ENCODE measurements at places on chromosomes 2 and 18.

GRCh38 chr2:47592381-47592780 lies 189.4 kb downstream of the MSH2 start:
- no peak for DNase-seq

DNA sequence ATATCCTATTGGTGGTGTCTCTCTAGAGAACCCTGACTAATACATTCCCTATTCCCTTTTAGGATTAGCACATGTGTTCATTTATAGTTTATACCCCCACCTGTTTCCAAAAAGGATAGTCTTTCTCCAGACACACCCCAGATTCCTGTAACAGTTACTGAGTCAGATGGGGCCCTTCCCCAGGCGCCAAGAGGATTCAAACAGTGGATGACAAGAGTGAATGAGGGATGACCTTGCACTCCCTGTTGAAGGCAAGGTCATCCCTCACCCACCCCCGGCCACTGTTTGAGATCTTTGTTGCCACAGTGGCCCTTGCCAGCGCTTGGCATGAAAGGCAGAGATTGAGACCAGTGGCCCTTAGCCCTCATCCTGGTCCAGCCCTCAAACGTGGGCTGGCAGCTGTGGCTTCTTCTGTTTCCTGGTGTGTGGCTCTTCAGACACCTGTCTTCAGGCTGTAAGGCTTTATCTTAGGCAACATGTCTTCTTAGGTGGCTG lies 15.3 kb upstream of the REEP1 start:
- no peak for DNase-seq

GRCh38 chr2:220269367-220269766 lies 641.9 kb downstream of the SLC4A3 start:
- DNase-seq: no peak

DNA sequence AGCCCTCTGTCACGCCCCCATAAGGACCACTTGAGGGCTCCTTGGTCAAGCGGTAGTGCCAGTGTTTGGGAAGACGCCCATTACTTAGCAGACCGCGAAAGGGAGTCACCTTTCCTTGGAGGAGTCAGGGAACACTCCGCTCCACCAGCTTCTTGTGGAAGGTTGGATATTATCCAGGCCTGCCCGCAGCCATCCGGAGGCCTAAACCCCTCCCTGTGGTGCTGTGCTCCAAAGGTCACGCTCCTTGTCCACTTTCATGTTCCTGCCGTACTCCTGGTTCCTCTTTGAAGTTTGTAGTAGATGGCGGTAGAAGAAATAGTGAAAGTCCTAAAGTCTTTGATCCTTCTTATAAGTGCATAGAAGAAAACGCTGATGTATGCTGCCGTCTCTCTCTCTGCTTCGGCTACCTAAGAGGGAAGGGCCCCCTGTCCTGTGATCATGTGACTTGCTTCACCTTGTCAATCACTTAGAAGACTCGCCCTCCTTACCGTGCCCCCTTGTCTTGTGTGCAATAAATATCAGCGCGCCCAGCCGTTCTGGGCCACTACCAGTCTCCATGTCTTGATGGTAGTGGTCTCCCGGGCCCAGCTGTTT lies 1.7 kb upstream of the CATIP start:
- no peak for DNase-seq

GRCh38 chr18:35982409-35983114 lies 10.1 kb downstream of the RMP24 start:
- no peak for DNase-seq

DNA sequence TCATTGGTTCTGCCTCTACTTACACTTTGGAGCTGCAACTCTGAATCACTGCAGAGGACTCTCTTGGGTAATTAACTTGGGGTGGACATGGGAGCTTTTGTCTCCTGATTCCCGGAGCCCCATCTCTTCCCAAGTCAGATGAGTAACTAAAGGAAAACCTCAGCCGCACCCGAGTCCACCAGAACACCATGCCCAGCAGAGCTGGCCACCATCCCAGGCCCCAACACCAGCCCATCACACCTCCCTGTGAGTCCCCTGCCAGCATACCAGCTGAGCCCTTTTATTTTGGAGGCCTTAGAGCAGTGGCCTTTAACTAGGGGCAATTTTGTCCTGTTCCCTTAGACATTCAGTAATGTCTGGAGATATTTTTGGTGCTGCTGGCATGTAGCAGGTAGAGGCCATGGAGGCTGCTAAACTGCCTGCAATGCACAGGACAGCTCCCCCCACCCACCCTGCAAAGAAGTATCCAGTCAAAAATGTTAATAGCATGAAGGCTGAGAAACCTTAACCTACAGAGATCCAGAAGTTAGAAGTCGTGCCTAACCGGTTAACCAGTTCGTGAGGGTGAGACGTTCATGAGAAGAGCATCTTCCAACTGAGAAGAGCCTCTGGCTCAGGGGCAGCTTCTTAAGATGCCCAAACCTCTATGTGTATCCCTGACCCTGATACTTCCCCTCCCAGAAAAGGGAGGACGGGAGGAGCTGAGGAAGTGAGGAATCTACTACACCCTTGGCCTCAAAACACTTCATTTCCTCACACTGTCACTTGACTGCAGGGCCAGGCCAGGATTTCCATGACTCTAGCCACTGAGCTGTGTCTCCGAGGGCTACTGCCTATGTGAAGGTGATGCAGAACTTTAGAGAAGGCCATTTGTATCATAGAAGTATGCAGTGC lies 139.9 kb upstream of the EPAS1 start:
- no peak for DNase-seq

GRCh38 chr18:78790511-78790910 lies 189.1 kb upstream of the SALL3 start:
- no peak for DNase-seq

DNA sequence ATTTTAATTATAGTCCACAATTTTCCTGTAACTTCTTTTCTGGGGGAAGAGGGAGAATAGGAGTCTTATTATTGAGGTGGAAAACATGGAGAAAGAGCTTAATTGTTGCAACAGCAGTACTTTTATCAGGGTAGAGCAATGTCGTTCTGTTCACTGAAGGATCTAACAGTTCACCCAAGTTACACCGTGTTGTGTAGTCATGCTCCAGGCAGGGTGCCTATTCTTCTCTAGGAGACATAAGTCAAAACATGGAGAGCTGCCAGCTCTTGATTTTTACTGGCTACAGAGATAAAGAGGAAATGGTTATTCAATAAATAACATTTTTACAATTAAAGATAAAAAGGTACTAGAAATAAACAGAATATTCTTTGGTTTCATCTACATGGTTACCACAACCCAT lies 594.3 kb upstream of the NETO1 start:
- no peak for DNase-seq

DNA sequence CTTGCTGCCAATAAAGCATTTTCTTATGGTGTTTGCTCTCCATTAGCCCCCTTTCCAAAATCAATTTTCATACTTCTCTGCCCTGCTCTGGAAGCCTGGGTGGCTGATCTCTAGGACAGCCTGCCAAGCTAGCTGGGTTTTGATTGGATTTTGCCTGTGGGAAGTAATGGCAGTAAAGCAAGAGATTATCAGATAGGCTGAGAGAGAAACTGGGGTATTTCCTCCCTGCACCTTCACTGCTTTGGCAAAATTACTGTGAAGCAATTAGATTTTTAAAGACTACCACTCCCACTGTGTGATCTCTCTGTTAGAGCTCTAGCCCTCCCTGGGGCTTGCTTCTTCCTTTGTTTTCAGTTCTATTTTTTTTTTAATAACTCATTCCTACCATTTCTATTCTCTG lies 223.8 kb downstream of the DLGAP1 start:
- no peak for DNase-seq

- no peak for DNase-seq
These were observed 513.8 kb downstream of the RNF144A start for GRCh38 chr2:7430869-7431641.

- no peak for DNase-seq
These were observed 520.1 kb downstream of the ARHGAP15 start for GRCh38 chr2:143649226-143649740.

DNA sequence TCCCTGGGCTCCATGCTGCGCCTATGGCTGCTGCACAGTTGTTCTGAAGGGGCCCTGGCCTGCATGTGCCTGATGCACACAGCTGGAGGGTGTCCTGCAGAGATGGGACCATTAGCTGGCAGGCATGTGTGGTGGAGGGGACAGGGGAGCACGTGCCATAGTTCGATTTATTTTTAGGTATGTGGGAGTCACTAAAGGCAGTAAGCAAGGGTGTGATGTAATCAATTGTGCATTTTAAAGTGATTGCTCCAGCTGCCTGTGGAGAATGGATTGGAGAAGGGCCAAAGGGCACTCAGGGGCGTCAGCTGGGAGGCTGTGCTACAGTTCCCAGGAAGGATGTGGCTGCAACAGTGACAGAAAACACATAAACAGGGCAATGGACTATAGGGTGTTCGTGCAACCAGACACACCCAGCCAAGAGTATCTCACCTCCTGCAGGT lies 205.1 kb downstream of the ARL4C start:
- DNase-seq: no peak

DNA sequence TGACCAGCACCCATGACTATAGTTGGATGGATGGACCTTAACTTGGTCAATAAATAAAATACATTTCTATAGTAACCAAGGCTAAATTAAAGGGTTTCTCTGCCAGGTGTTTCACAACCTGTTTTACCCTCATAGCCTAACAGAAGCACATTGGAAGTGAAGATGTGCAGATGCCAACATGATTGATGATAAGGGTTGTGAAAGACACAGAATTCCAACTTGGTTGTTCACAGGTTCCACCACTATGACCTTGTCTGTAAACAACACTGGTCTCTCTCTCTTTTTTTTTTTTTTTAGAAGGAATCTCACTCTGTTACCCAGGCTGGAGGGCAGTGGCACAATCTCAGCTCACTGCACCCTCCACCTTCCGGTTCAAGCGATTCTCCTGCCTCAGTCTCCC lies 37.5 kb upstream of the PTH2R start:
- no peak for DNase-seq

- no peak for DNase-seq
These were observed 1.9 kb downstream of the CLK1 start for GRCh38 chr2:200862532-200863000.

DNA sequence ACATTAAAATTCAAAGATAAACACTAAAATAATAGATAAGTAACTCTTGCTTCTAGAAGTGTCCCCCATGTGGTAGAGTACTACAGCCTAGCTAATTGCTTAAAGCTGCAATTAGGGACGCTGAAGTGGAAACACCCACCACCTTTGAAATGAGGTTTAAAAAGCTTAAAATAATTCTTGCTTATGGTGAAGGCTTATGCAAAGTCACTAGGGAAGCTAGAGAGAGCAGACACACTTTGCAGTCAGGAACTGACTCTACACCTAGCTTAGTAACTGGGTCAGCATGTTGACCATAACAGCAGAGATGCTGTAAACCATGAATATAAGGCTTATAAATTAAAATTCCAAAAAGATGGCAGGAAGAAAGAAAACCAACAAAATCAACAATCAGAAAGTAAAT lies 65.4 kb upstream of the DSG1 start:
- no peak for DNase-seq

- DNase-seq: no peak
These were observed 10.1 kb downstream of the TBC1D8 start for GRCh38 chr2:101140978-101141655.

DNA sequence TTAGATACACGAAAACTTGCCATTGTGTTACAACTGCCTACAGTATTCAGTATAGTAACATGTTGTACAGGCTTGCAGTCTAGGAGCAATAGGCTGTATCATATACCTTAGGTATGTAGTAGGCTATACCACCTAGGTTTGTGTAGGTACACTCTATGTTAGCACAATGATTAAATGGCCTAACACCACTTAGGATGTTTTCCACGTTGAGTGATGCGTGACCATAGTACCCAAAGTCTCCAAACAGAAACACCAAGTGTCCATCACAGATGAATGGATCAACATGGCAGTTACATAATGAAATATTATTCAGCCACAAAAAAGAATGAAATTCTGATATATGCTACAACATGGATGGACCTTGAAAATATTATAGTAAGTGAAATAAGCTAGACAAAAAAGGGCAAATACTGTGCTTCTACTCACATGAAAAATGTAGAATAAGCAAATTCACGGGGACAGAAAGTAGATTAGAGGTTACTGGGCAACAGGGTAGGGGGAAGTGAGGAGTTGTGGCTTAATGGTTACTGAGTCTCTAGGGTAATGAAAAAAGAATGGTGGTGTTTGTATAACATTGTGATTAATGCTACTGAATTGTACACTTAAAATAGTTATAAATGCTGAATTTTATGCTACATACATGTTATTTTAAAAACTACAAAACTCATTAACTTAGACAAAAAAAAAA lies 62.6 kb downstream of the TMEM131 start:
- no peak for DNase-seq

DNA sequence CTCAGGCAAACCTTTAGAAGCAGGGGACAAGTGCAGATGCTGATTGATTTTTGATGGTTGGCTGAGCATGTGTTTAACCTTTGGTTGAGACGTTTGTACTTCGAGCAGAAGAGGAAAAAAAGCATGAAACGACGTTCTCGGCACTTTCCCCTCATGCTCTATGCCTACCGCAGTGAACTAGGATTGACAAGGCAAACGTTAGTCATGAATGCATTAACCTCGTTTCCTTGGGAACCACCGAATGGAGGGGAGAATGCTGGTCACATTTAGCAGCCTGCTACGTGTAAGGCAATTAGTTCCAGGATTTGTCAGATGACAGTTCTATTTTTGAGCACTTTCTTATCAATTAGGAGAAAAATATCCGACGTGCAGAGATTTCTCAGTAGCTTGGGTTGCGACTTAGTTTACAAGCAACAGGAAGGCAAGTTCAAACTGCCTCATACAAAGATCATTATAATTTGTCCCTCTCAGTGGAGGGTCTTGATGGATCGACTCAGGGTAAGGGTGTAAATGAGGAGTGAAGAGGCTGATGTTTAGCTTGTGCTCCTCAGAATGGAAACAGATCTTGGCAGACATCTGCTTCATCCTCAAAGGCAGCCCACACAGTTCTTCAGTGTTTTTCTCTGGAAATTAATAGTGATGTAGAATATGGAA lies 47.4 kb upstream of the GPR45 start:
- DNase-seq: no peak

DNA sequence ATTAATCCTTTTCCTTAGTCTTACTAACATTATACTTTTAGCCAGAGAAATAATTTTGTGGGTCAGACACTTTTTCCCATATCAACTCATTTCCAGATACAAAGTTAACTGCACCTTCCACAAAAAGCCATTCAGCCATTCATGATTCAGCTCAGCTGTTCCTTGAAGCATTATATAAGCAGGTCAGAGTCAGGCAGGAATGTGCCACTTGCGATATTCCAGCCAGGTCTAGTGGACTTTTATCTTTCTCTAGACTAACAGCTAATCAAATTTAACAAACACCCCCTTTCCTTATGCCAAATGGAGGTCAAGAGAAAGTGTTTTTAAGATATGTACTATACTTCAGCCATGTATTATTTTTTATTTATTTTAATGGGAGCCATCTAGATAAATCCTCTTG lies 75.6 kb upstream of the EPB41L3 start:
- DNase-seq: no peak

GRCh38 chr2:106026271-106027190 lies 167.6 kb downstream of the UXS1 start:
- DNase-seq: no peak

GRCh38 chr2:2041256-2041824 lies 289.7 kb downstream of the MYT1L start:
- DNase-seq: no peak

GRCh38 chr18:47754311-47755101 lies 176.0 kb downstream of the SMAD2 start:
- no peak for DNase-seq

Data from hippocampal formation (tissue), 2 donors.